ENCODE measurements at places on chromosomes 6 and 20.
A peak's percentile ranks its signal among the peaks of the same experiment; 100 is the strongest.

DNA sequence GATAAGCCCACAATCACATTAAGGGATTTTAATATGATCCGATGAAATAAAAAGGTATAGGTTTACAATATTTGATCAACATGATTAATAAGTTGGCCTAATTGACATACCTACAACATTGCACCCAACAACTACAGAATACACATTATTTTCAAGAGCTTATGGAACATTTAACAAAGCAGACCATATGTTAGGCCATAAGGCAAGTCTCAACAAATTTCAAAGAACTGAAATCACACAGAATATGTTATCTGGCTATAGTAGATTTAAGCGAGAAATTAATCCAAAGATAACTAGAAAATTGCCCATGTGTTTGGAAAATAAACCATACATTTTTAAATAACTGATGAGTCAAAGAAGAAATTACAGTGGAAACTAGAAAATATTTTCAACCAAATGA lies 126.0 kb upstream of the KCNG1 start:
- DNase-seq = no peak

GRCh38 chr6:11328613-11329247 lies 96.3 kb upstream of the NEDD9 start:
- DNase-seq = no peak

DNA sequence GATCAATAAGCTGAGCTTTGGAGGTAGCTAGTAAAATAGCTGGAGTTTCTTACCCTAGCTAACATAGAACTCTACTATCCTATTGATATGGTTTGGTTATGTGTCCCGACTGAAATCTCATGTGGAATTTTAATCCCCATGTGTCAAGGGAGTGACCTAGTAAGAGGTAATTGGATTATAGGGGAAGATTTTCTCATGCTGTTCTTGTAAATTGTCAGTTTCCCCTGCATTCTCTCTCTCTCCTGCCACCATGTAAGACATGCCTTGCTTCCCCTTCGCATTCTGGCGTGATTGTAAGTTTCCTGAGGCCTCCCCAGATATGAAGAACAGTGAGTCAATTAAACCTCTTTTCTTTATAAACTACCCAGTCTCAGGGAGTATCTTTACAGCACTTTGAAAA lies 24.6 kb upstream of the SYNE1 start:
- no peak for DNase-seq

DNA sequence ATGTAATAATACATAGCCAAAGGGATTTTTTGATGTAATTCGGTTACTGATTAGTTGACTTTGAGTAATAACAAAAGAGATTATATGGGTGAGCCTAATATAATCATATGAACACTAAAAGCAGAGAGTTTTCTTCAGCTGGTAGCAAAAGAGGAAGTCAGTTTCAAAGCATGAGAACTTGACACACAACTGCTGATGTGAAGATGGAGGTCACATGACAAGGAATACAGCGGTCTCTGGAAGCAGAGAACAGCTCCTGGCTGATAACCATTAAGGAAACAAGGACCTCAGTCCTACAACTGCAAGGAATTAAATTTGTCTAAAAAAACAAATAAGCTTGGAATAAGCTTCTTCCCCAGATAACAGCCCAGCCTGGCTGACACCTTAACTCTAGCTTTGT lies 154.5 kb upstream of the PRND start:
- DNase-seq = no peak

DNA sequence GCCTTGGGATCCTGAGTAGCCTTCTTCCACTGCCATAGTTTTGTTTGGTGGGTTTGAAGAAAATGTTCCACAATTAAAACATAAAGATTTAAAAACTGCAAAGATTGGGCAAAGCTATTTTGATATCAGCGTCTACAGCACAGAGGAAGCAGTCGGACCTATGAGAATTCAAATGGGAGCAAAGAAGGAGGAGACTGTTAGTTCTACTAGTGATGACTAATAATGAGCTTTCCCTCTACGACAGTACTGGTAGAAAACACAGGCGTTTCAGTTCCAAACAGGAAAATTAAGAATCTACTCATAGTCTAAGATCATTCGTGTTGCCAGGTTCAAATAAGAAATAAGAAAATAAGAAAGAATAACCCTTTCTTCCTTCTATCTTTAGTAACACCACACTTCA lies 121.2 kb downstream of the INSM1 start:
- no peak for DNase-seq

- DNase-seq = no peak
These were observed 208.1 kb downstream of the UTRN start for GRCh38 chr6:144493035-144493910.

DNA sequence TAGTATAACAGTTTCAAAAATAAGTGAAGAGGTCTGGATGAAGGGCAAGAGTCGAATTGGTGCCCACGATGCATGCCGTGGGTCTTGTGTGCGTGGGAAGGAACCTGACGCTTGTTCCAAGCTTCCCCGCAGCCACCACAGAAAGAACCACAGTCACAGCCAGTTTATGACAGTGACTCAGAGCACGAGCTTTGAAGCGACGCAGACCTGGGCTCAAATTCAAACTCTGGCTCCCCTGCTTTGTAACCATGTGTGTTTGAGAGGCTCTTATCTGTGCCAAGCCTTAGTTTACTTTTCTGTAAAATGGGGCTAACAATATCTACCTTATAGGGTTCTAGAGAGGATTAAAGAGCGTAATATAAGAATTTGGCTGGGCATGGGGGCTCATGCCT lies 65.5 kb downstream of the SYNJ2 start:
- peak; percentile 39 for DNase-seq

GRCh38 chr6:100347901-100348550 lies 116.7 kb downstream of the SIM1 start:
- DNase-seq = no peak

Data from CD8-positive, alpha-beta memory T cell (primary cell).